ENCODE measurements at places on chromosomes 3 and 15.

GRCh38 chr3:30977592-30977991 is 83.1 kb upstream of the GADL1 start:
- no peak for DNase-seq

DNA sequence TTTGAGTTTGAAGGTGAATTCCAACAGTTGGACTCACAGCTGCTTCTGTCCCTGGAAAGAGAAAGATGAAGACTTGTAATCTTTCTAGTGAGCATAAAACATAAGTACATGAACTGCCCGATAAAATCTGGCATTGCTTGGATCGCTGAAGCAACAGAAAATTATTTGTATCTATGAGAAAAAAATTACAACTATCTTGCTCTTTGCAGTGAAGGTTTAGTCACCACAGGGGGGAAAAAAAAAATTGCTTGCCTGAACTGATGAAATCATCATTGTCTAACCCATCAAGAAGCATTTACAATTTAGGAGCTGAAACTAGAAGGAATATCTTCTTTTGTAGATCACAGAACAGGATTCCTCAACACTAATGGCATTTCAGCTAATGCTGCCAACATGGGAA is 20.0 kb downstream of the TMEM207 start:
- DNase-seq: no peak

DNA sequence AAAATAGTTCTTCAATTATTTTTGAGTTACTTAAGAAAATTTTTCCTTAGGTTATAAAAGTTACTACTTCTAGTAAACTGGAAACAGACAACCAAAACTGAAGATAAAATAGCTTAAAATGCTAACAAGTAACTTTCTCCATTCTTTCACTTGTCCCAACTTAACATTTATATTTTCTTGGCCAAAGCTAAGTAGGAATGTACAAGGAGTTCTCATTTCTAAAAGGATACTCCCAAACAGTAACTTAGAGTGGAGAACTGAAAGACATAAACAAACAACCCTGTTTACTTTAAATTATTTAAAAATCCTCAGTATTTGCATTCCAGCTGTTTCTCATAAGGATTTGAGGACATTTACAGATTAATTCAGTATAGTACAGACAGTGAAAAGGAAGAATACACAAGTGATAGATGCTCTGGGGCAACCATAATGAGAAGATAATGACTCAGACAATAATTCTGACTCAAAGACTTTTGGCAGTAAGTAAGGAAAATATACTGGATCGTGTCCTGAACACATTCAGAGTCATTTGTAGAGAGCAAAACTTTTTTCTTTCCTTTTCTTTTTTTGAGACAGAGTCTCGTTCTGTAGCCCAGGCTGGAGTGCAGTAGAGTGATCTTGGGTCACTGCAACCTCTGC is 29.2 kb upstream of the ANXA2 start:
- no peak for DNase-seq

DNA sequence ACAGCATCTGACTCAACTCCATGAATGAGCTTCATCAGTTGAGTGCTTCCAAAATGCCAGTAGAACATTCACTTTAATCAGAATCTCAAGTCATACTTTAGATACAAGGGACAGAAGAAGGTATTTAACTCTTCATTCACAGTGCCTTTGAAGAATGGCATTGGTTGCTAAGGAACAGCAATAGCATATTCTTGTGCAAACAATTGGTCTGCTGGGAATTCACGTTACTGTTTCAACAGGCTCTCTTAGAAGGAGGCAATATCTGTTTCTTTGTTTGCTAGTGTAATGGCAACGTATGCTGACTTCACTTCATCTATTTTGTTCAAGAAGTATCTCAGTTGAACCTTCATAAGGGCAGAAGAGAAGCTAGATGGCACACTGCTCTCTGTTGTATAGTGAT is 113.9 kb downstream of the TMEM108 start:
- DNase-seq: no peak

DNA sequence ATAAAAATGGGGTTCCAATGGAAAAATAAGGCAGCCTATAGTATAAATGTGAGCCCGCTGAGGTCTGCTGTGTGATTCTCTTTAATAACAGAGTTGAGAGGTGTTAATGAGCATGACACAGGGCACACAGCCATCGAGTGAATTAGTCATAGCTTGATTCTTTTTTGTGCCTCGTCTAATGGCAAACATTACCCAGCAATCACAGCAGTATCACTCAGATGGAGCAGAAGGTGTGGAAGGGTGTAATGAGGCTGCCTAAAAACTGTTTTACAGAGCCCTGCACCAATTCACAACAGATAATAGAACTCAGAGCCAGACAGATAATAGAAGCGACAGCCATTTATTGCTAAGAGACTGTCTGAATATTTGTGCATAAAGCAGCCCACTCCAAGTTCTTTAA is 178.6 kb upstream of the TPRG1 start:
- no peak for DNase-seq

DNA sequence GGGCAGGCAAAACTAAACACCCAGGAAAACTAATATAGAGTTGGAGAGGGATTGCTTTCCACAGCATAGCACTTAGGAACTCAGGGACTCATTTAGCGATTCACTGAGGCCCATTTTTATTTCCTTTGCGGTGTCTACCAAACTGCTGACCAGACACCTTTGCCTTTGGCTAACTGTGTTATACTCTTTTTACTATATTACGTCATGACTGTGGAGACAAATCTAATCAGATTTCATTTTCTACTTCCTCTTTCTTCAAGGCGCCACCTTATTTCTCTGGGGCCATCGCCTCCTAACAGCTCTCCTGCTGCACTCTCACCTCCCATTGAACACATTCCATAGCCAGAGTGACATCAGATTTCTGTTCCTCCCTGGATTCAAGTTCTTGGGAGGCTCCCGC is 215.7 kb upstream of the WNT5A start:
- no peak for DNase-seq

DNA sequence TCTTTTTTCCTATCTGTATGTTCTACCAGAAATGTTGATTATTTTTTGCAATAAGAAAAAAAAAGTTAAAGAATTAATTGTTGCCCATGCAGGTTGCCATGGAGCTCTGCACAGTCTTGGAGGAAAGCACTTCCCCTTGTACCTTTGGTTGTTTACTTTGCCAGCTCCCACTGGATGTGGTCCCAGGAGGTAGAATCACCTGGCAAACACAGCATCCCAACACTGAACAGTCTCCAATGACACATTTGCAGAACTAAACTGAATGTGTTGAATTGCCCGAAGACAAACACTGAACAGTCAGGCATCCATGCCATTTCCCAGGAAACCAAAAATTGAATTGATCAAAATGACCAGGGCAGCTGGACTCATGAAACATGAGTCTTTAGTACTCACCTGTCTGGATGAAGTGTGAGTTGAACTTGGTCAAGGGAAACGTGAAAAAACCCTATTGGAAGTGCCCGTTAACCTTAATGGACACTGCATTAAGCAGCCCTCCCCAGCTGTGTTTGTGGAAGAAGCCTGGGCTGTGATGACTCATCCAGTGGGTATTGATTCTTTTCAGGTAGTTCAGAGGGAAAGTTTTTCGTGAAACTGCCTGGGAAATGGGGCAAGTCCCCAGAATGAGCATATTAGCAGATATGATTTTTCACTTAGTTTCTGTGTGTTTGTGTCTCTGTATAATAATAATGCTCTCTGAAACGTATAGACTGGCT is 284.7 kb upstream of the STT3B start:
- no peak for DNase-seq

DNA sequence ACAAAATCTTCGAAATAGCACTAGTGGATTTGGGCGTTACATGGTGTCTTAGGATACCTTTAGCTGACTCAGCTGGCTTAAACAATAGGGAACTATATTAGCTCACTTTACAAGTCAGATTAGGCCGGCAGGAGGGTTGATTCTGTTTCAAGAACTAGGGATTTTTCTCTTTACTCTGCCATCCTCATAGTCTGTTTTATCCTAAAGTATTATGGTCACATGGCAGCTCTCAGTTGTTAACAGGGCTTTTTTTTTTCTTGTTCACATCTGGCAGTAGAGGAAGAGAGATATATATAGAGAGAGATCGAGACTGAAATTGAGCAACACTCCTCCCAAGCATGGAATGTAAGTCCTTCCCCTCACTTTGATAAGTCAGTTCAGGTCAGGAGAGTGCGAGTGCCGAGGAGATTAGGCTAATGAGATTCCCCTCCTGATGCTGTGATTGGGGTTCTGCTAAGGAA is 32.9 kb downstream of the CHP1 start:
- DNase-seq: no peak

DNA sequence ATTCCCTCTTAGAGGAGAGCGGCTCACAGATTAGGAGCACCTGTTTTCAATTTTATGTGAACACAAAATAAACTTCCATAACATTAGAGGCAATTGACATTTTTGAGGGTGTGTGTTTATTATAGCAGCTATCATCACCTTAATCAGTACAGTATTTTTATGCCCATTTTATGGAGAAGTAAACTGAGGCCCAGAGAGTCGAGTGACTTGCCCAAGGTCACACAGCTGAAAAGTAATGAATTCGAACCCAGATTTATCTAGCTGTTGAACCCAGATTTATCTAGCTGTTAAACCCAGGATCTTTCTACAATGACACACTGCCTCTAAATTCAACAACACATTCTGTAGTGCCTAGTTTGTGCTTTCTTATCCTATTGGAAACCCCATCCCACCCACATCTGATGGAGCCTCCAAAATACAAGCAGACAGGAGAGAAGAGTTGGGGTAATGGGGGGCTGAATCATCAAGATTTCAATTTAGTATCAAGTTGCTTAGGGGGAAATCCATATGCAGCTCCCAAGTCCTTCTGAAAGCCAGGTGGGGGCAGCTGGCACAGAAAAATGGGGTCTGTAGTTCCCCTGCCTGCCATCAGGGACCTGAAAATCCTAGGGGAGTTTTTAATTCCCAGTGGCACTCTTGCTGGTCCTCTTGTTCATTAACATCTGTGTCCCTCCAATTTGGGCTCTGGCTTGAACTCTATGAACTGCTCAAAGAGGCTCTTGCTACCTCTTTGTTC is 50.4 kb upstream of the TRA2B start:
- no peak for DNase-seq

- no peak for DNase-seq
Measured at GRCh38 chr3:194503081-194503531, 16.3 kb upstream of the ATP13A3 start.

GRCh38 chr15:100049936-100050876 is 291.6 kb downstream of the ADAMTS17 start:
- no peak for DNase-seq

DNA sequence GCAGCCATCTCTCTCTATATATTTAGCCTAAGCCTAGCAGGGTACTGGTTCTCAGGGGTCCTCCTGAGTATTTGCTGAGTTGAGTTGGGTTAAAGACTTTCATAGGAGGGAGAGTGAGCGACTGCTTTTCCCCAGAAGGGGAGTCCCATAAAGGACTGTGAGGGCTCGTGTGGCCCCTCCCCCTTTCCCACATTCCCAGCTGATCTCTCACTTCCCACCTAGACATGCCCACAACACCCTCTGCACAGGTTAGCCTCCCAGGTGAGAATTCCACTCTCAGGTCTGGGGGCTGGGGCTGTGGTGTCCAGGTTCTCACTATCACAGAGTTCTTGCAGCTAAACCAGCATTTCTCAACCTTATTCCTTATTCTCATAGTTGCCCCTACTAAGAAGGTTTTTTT is 15.8 kb downstream of the EPHB1 start:
- DNase-seq: no peak

GRCh38 chr3:15097891-15098290 is 1.1 kb downstream of the RBSN start:
- DNase-seq: peak; percentile 23

- DNase-seq: no peak
Measured at GRCh38 chr15:90887037-90887481, 2.8 kb downstream of the FES start.

GRCh38 chr15:101189409-101190091 is 62.3 kb downstream of the CHSY1 start:
- no peak for DNase-seq

- no peak for DNase-seq
Measured at GRCh38 chr3:146169891-146170290, 8.9 kb upstream of the PLOD2 start.

- DNase-seq: no peak
Measured at GRCh38 chr15:66768987-66769386, 67.0 kb downstream of the SMAD6 start.

DNA sequence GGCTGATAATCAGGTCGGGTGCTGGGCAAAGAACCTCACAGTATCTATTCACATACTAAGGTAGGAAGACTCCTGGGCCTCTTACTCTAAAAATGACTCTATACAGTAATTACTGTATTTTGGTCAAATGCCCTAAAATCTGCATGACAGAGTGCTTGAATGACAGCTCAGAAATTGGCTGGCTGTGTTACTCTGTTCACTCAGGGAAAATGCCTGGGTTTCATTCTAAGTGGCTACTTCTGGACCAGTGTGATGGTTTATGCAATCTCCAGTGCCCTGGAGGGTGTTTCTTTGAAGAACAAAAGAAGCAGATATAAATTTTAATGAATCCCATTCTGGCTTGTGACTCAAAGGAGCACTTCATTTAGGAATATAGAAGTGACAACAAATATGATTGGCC is 2.2 kb downstream of the GABRR3 start:
- DNase-seq: no peak

DNA sequence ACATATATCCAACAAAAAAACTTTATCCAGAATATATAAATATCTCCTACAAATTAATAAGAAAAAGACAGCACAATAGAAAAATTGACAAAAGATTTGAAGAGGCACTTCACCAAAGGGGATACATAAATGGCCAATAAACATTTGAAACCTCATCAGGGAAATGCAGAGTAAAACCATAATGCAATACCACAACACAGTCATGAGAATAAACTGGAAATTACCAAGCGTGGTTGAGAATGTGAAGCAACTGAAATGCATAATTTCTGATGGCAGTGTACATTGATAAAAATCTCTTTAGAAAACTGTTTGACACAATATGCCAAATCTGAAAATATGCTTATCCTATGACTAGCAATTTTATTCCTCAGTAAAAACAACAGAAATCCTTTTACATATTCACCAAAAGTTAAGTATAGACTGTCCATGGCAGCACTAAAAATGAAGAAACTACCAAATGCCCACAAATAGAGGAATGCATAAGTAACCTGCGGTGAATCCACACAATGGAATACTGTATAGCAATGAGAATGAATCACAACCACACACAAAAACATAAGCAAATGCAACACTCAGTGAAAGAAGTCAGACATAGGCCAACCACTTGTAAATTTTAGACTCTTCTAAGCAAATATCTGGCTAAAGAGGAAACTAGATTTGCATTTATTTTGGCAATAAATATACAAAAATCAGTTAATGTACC is 7.9 kb downstream of the LYZL4 start:
- no peak for DNase-seq

- DNase-seq: no peak
Measured at GRCh38 chr3:115359536-115359935, 212.4 kb upstream of the ZBTB20 start.

GRCh38 chr3:54994111-54994513 is 66.3 kb upstream of the LRTM1 start:
- no peak for DNase-seq

Measured in activated naive CD4-positive, alpha-beta T cell treated with Interleukin-2 at 50 U/mL for 16 hours (primary cell).